ENCODE measurements at places on chromosomes 11 and 22. TPM values are rescaled to one million over a fixed set of nuclear protein-coding genes. Genes with fewer than 3 reads are reported as not detected.

GRCh38 chr22:26135806-26136205, 33.5 kb upstream of the SEZ6L start:
- no peak for DNase-seq

- DNase-seq: no peak
Observed at GRCh38 chr11:134736251-134736947, 324.4 kb upstream of the B3GAT1 start.

- no peak for DNase-seq
Observed at GRCh38 chr11:15555161-15555560, 440.4 kb downstream of the INSC start.

- no peak for DNase-seq
Observed at GRCh38 chr11:70865356-70865755, 387.0 kb downstream of the SHANK2 start.

Gene OTOG
- not detected for total RNA-seq

DNA sequence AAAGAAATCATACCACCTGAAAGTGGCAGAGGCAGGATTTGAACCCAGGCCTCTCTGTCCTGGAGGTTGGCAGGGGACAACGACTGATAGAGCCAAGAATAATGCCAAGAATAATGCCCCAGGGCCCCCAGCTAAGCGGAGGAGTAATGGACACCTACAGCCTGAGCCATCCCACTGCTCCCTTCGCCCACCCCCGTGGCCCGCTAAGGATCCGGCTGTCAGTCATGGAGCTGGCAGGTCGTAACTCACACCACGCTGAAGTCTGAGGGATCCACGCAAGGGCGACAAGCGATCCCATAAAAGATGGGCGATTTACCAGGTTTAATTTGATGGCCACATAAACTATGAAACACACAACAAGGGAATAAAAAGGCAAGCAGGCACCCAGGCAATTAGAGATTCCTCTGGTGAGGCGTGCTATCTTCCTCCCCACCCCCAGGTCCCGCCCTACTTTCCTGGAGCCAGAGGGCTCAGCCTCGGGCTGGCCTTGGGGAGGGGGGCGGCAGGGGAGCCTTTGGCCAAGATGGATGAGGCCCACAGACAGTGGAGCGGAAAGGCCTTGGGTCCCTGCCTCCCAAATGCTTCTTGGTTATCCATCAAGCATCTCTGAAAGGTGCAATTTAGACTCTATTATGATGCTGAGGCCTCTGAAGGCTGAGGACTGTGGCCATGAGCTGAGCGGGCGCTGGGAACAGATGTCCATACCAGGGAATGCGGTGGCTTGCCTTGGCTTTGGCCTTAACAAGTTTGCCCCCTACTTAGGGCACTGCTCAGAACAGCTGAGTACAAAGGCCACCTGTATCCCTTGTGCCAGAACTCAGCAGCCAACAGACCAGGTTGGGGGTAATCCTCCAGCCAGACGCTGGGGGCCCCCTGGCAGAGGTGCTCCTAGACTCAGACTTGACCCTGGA, 55.2 kb downstream of the MACROD1 start:
- DNase-seq: no peak

DNA sequence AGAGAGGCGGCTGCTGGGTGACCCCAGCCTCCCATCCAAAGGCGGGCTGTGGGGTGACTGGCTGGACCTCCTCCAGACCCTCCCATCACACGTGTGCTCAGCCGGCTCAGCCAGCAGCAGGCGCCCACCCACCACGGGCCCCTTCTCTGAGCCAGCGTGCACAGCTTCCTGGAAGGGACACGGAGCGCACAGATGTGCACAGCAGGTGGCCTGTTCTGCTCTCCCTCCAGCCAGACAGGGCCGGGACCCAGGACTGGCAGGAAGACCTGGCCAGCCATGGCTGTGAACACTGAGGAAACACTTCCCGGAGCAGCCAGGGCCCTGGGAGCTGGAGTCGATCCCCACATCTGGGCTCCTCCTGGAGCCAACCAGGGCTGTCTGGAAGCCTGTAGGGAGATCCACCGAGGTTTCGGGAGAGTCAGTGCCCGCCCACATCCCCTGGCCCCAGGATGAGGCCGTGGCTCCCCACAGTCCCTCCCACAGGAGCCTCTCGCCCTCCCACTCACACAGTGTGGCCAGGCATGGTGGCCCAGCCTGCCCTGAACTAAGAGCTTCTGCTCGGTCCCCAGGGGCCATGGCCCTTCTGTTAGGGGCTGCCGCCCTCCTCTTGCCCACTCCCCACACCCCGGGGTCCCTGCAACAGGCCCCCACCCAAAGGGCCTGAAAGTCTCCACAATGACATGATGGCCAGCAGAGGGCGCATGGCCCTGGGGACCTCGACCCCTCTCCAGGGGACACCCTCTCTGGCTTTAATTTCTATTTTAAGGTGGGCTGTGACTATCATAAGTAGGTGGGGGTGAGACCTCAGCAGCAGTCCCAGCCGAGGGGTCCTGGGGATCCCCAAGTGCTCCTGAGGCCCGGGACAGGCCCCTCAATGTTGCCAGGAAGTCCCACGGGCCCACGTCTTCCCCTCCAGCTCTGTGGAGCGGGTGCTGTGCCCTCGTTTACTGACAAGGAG, 90.6 kb upstream of the FGF3 start:
- DNase-seq: no peak

Gene GGTLC3
- not detected for total RNA-seq

Gene RAG2
- total RNA-seq: not detected

DNA sequence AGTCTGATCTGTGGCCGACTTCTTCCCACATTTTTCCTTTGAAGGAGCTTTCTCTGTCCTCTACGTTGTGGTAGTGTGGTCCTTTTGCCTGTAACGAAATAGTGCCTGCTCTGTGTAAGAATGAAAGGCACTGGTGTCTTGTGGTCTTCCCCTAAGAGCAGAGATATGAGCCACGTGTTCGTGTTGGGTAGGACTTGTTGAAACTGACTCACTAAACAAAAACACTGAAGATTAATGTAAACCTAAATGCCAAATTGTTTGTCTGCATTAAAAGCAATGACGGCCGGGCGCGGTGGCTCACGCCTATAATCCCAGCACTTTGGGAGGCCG, 10.1 kb upstream of the RPS3 start:
- no peak for DNase-seq

DNA sequence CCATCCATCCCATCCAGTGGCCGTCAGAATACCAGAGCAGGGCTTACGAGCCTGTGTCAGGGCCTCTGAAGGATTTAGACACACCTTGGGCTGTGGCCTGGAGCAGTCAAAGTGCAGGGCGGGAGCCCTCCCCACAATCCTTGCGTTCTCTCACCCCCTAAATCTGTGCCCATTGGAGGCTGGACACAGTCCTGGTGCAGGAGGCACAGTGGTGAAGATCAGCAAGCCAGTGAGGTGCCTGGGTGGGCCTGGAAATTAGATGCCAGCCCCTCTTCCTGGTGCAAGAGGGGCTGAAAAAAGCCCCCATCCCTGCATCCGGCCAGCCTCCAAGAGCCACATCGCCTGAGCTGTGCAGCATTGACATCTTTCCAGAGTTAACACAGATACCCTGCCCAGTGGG, 1045.8 kb downstream of the TBC1D22A start:
- no peak for DNase-seq

Gene SNX32
- total RNA-seq: 0.27 TPM

Gene MRGPRX3
- total RNA-seq: not detected

GRCh38 chr22:21605887-21606564, 23.8 kb downstream of the YDJC start:
- no peak for DNase-seq

DNA sequence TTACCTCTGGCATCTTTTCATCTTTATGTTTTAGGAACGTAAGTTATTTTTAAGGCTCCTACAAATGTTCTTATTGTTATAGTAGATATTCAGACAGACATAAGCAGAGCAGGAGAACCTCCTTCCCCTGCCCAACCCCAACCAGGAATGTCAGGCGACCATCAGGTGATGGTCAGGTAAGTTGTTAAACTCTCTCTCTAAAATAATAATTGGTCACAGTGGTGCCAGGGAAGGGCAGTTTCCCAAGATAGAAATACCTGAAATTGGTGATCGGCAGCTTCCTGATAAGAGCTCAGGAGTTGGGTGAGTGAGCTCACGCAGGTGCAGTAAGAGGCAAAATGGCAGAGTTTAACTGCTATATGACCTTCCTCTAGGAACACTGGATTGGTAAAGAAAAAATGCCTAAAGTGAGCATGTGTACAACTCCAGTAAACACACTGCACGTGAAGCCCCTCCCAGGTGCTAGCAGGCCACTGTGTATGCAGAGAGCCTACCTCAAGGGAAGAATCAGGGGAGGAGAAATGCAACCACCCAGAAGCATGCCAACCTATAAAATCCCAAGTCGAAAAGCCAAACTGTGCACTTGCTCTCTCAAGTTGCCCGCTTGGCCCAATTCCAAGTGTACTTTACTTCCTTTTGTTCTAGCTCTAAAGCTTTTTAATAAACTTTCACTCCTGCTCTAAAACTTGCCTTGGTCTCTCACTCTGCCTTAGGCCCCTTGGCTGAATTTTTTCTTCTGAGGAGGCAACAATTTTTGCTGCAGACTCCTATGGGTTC, 273.9 kb downstream of the SBF2 start:
- DNase-seq: no peak

- no peak for DNase-seq
Observed at GRCh38 chr11:128238521-128239265, 348.7 kb downstream of the ETS1 start.

DNA sequence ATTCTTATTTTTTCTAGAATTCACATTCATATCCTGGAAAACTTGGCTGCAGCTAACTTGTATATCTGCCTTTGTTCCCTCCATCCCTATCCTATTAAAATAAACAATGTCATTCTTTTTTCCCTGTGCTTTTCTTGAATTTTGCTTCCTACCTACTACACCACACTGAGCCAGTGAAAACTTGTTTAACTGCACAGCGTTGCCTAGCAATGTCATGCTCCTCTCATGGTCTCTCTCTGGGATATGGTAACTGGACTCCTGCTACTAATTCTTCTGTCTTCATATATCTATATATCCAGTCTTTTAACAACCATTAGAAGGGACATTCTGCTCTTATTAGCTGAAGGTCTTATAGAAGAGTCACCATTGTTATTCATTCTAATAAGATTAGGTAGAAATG, 434.4 kb downstream of the METTL15 start:
- DNase-seq: no peak

Gene NPAS4
- not detected for total RNA-seq

DNA sequence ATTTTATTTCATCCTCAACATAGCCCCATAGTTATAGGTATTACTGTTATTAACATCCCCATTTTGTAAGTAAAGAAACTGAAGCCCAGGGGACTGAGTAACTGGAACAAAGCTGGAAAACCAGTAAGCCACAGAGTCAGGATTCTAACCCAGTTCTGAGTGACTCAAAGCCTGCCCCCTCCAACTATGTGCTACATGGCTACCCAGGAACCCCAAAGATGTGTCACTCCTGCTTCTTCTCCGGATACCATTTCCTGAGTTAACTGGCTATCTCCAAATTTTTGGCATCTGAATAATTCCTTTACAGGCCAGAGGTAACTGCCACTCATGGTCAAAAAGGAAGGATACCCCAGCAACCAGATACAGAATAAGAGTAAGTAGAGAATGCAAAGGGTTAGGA, 43.6 kb downstream of the TENM4 start:
- no peak for DNase-seq

DNA sequence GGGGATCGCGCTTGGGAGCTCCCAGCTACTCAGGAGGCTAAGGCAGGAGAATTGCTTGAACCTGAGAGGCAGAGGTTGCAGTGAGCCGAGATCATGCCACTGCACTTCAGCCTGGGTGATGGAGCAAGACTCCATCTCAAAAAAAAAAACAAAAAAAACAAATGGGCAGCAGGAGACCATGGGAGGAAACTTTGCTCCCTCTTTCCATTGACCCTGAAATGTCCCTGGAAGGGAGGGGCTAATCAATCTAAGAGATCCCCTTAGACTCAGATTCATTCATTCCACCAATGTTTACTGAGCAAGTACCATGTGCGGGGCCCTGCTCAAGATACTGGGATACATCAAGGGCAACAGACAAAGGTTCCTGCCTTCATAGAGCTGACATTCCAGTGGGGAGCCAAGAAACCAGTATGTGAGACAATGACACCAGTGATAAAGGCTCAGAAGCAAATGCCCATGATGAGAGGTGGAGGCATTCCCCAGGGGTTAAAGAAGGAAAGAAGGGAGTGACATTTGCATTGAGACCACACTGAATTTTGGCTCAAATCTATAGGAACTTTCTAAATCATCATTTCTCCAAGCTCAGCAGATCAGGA, 37.7 kb upstream of the TFIP11 start:
- DNase-seq: no peak

GRCh38 chr11:81673001-81673400, 1060.7 kb downstream of the FAM181B start:
- no peak for DNase-seq

- peak; percentile 59 for DNase-seq
Observed at GRCh38 chr11:77127235-77127911, 673 bp upstream of the MYO7A start.

- DNase-seq: no peak
Observed at GRCh38 chr11:11592146-11592684, 29.6 kb downstream of the GALNT18 start.

All from T-helper 17 cell (primary cell).